Fibroblast of the aortic adventitia (primary cell): ENCODE measurements at places on chromosomes 12 and 14. TPM values are rescaled to one million over a fixed set of nuclear protein-coding genes. Genes with fewer than 3 reads are reported as not detected.

- no peak for DNase-seq
Observed at GRCh38 chr14:91241863-91242262, 2.6 kb downstream of the GPR68 start.

GRCh38 chr12:105613887-105614286 is 283.4 kb downstream of the C12orf75 start:
- peak; percentile 2 for DNase-seq

DNA sequence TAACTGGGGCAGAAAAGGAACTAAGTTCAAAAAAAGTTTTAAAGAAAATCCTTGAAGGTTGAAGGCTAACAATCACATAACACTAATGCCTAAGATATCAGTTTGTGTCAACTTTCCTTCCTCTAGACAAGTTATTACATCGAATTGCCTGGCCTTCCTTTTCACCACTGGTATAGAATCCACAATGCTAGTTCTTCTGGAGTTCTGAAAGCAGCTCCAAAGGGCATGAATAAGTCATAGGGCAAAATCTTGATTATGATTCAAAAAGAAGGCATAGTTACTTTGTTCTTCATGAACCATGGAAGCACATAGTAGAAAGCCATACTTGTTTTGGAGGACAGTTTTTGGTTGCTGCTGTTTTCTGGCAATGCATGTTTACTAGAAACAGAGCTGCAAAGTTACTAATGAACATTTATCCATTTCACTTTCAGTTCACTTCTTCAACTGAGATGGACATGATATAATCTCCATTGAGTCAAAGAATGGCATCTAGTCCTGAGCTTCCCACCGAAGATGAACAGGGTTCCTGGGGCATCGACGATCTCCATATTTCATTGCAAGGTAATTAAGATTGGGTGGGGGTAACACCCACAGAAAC is 56.0 kb downstream of the SYNE2 start:
- DNase-seq = no peak

DNA sequence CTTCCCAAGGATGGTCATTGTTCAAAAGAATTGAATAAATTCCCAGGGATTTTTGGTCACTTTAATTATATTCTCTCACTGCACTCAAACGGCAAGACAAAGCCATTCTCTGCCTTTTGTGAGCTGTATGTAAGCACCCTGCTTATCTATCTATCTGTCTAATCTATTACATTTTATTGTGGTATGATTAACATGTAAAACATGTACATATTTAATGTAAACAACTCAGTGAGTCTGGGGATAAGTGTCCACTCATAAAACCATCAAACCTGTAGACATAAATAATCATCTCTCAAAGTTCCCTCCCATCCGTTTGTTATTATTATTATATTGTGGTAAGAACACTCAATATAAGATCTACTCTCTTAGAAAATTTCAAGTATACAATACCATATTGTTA is 167.1 kb downstream of the CAND1 start:
- no peak for DNase-seq

TAS2R43 gene
- 1.3 and 2.3 TPM in 2 replicates for total RNA-seq

SPX gene
- 0.54 and 0.82 TPM in 2 replicates for total RNA-seq

CLEC9A gene
- total RNA-seq = not detected in 2 replicates

C12orf60 gene
- total RNA-seq = 0.65 and 0.99 TPM in 2 replicates

EPS8 gene
- total RNA-seq = 76.6 and 192 TPM in 2 replicates
